Chondrocyte (in vitro differentiated cells): ENCODE measurements at places on chromosomes 2 and 18. TPM values are rescaled to one million over a fixed set of nuclear protein-coding genes. Genes with fewer than 3 reads are reported as not detected.
A peak's percentile ranks its signal among the peaks of the same experiment; 100 is the strongest.

- DNase-seq, result peak; percentile 59
- H3K36me3 ChIP-seq, result peaks cover 6% of the 10 kb centered on the region
- no peak overlapping the region for H3K4me3 ChIP-seq
- H3K27me3 ChIP-seq, result no peaks in the 10 kb centered on the region
- H3K4me1 ChIP-seq, result peaks cover 87% of the 10 kb centered on the region
These were observed 82.3 kb downstream of the STPG4 start for GRCh38 chr2:47072728-47073191.

Gene SLC19A3
- total RNA-seq, result 0.52 to 0.56 TPM in 2 of 3 replicates, not detected in the other

GRCh38 chr18:61549416-61549815 lies 216.2 kb downstream of the CDH20 start:
- no peaks in the 10 kb centered on the region for H3K27me3 ChIP-seq
- no peak overlapping the region for H3K4me3 ChIP-seq
- no peaks in the 10 kb centered on the region for H3K36me3 ChIP-seq
- H3K4me1 ChIP-seq, result peaks cover 37% of the 10 kb centered on the region

Gene PLEK
- total RNA-seq, result 0.15 TPM in 1 of 3 replicates, not detected in the others

DNA sequence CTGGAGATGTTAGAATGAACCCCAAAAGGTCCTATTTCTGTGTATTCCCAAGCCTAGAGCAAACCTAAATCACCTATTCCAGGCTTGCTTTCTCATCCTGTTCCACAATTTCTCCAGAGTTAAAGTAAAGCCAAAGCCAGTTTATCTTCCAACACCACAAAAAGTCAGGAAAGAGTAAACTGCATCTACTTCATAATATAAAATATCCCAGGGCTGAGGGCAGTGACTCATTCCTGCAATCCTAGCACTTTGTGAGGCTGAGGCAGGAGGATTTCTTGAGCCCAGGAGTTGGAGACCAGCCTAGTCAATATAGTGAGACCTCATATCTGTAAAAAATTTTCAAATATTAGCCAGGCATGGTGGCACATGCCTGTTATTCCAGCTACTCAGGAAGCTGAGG lies 241.4 kb downstream of the CDH20 start:
- H3K36me3 ChIP-seq, result no peaks in the 10 kb centered on the region
- no peaks in the 10 kb centered on the region for H3K27me3 ChIP-seq
- peak overlapping the region; percentile 61 for H3K27ac ChIP-seq
- H3K4me1 ChIP-seq, result peaks cover 57% of the 10 kb centered on the region

DNA sequence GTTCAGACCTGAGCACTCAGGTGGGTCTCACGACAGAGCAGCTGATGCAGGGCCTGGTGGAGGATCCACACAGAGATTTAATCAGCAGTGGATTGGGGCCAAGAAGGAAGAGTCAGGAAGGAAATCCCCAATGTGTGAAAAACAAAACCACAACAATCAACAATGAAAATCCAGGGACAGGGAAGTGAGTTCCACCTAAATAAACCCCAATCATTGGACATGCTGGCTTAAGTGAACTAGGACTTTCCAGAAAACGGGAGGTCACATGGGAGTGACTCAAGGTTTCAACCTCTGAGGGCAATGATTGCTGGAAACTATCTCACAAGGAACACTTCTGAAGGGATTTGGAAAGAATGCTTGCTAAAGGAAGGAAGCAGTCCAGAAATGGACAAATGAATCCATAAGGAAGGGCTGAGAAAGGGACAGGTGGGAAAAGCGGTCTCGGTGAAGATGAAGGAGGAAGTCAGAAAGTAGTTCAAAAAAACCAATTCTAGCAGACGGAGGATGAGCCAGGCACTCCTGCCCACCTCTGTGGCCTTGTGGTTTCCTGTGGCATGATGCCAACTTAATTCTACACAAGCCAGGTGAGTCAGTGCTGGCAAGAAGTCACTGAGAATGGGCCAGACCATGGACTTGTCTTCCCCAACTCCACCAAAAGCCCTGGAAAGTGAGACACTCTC lies 15.4 kb upstream of the XDH start:
- H3K27me3 ChIP-seq, result no peaks in the 10 kb centered on the region
- no peak overlapping the region for H3K4me3 ChIP-seq
- no peak overlapping the region for H3K27ac ChIP-seq
- no peaks in the 10 kb centered on the region for H3K36me3 ChIP-seq
- no peak for DNase-seq
- no peaks in the 10 kb centered on the region for H3K4me1 ChIP-seq
